ENCODE measurements at places on chromosomes 5 and 9.

DNA sequence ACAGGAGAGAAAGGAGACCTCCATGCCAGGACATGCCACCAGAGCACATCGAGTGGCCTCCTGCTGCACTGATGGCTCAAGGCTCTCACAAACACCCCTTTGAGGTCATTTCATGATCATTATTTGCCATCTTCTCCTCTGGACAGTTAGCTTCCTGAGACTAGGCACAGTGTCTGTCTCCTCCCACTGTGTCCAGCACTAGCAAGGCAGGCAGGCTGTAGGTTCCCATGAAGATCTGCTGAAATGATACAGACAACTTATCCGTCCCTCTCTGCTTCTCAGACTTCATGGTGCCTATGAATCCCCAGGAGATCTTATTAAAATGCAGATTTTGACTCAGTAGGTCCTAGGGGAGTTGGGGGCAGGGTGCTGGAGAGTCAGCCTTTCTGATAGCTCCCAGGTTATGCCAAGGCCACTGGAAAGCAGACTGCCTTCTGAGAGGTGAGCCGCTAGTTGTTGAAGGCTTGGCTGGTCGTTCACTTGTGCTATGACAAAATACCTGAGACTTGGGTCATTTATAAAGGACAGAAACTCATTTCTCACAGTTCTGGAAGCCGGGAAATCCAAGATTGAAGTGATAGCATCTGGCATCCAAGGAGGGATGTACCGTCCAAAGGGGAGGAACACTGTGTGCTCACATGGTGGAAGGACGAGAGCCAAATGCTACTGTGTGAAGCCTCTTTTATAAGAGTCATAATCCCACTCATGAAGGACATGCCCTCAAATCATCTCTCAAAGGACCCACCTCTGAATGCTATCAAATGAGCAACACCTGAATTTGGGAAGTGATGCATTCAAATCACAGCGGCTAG is 183.4 kb downstream of the SPOCK1 start:
- no peak for DNase-seq

DNA sequence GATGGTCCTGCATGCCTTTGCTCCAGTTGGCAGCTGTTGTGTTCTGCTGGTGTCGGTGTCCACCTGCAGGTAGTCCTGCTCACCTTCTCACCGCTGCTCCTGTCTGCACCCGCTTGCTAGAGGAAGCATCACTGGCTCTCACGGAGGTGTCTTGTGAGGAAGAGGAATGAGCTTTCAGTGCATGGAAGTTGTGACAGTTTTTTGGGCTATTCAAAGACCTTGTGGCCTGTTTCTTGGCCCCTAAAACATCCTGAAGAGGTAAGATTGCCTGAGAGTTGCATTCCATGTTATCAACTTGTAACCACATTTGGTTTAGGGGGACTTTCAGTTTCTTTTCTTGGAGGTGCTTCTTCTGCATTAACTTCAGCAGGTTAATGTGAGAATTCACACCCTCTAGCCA is 85.6 kb downstream of the MACROH2A1 start:
- DNase-seq: no peak

DNA sequence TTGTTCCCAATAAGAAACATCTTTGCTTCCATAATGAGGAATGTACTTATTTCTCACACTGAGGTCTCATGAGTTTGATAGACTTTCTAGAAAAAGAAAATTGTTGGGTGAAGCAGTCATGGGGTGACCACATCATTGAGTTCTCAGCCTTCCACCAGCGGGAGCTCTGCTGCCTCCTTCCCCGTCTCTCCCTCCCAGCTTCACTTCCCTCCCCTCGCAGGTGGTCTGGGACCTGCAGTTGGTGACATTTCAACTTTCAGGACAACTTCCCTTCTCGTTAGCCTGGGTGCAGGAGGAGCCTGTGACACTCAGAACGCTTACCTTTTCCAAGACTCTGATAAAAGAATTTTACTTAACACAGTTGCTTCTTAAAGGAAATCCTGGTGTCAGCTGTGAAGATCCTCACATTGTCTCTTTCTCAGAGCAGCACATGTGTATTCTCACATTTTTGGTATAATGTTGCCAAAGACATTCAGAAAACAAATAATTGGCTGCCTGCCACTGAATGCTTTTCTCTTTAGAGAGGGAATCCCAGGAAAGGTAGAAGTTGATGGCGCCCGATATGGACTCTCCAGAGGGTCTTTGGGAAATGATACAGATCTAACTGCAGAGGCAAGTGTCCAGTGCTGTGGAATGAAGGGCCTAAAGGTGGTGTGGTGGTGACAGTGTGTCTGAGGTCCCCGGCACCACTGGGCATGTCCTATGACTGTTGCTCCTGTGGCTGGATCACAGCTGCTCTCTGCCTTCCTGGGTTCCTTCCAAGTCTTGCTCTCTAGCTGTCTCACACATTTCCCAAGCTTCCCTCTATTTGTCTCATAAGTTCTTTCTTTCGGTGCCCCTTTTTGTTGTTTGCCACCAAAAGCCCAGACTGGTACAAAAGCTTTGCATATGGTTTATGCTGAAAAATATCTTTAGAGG is 238.1 kb downstream of the GAS1 start:
- DNase-seq: no peak

DNA sequence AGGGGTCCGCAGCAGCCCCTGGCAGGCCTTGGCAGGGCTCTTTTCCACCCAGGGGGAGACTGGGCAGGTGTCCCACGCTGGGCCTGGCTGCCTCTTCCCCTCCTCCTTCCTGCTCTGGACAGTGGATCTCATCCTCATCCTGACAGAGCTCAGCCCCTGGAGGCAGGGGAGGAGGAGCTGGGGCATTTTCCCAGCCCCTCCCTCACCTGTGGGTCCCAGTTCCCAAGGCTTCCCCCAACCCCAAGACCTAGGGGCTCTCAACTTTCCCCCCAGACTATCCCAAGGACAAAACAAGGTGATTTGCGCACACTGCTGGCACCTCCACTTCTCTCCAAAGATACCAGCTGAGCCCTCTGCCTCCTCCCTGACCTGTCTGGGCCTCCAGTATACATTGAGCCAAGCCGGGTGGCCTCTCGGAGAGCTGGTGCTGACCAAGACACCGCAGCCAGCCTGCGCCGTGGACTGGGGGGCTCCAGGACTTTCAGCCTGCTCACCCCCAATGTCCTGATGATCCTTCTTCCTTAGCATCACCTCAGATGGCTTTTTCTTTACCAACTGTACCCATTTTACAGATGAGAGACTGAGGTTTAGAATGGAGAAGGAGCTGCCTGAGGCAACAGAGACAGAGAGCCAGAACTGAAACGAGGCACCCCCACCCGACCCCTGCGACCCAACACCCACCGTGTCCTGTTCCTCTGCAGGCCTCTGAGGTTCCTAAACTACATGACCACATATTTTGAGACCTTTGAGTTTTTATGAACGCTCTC is 126.6 kb downstream of the BARX1 start:
- DNase-seq: no peak

DNA sequence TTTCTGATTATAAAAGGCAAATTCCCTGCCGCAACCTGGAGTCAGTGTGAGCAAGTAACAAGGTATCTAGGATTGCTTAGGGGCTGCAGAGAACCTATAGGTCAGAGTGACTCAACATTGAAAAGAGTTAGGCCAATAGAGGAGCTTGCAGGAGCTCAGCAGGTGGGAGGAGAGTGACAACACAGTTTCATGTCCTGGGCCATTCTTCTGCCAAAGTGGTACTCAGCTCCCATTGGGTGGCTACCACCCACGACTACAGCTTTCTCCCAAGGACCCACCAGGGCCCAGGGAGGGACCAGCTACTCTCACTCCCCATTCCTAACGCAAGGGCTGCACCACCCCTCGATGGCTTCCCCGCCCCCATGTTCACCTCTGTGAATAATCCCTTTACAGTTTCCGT is 86.7 kb upstream of the SPATA31C2 start:
- no peak for DNase-seq

- no peak for DNase-seq
Observed at GRCh38 chr9:135677641-135678168, 14.6 kb downstream of the LCN9 start.

- peak; percentile 55 for DNase-seq
Observed at GRCh38 chr9:749716-750115, 91.8 kb upstream of the DMRT1 start.

GRCh38 chr5:134451936-134452505 is 40.3 kb upstream of the CDKN2AIPNL start:
- DNase-seq: no peak

- DNase-seq: no peak
Observed at GRCh38 chr5:83528439-83528769, 56.9 kb downstream of the VCAN start.

- no peak for DNase-seq
Observed at GRCh38 chr5:56095579-56096102, 100.9 kb upstream of the IL6ST start.

- DNase-seq: peak; percentile 64
Observed at GRCh38 chr9:125558453-125559092, 148.4 kb downstream of the MAPKAP1 start.

DNA sequence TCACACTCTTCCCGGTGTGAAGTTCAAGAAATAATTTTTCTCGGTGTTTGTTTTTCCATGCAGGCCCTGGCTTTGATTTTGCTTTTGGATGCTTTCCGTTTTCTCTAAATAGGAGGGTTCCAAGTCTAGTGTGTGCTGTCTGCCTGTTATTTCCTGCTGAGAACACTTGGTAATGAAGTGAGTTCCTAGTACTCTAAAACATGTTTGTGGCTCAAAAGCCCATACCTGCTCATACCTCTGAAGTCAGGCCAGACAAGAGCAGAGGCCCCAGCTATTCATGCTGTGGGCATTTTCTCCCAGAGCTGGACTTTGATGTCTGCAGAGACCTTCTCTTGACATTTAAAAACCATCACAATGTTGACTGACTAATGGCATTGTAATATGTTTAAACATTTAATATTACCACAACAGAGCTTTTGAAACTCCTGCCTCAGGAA is 211.2 kb downstream of the GOLPH3 start:
- DNase-seq: no peak

DNA sequence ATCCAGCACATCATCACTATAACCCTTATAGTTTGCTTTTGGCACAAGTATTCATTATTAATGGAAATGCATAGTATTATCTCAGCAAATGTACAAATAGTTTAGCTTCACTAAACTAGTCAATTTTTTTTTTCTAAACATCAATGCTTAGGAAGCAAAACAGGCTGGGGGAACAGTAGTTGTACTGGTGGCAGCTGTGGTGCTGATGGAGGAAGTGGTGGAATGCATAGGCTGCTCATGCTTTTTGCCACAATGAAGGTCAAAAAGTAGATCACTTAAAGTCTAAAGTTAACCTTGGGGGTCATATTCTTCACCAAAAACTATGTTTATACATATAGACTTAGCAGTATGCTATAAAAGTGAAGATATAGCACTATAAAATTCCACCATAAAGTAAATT is 36.3 kb upstream of the CDKN2B start:
- no peak for DNase-seq

GRCh38 chr5:119390404-119390803 is 34.6 kb downstream of the TNFAIP8 start:
- DNase-seq: no peak

DNA sequence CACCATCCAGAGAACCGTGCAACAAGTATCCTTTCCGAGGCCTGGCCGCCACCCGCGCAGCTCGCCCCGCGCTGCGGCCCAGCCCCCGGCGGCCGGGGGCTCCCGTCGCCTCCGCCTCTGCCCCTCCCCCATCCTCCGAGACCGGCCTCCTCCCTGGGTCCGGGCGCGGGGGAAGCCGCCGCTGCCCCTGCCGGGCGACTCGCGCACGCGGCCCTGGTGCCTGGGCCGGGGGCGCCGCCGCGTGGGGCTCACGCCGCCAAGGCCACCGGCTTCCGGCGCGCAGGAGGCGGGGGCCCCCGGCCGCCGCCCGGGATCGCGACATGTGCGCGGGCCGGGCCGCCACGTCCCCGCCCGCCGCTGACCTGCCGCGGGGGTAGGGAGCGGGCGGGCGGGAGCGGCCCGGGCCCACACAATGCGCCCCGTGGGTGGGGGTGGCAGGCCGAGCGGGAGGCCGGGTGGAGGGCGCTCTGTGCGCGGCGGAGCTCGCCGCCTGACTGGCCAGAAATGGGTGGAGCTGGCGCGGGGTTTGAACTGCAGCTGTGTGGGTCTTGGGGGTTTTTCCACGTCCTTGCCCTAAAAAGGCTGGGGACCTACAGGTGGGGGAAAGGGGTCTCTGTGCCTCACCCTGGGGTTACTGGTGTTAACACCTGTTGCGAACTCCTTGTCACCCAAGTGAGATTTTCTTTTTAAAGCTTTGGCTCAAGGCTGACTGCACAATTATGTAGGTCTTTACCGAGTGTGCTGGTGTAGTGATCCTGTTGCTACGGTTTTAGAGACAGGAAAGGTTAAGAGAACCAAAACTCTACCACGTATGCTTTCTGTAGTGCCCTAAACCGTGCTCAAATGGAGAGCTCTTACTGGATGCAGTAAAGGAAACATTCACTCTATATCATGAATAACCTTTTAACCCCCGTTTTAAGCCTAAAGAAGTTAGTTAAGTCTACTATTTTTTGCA is 32.3 kb downstream of the TNPO1 start:
- peak; percentile 63 for DNase-seq
